ENCODE measurements at places on chromosomes 11 and 22. TPM values are rescaled to one million over a fixed set of nuclear protein-coding genes. Genes with fewer than 3 reads are reported as not detected.

DNA sequence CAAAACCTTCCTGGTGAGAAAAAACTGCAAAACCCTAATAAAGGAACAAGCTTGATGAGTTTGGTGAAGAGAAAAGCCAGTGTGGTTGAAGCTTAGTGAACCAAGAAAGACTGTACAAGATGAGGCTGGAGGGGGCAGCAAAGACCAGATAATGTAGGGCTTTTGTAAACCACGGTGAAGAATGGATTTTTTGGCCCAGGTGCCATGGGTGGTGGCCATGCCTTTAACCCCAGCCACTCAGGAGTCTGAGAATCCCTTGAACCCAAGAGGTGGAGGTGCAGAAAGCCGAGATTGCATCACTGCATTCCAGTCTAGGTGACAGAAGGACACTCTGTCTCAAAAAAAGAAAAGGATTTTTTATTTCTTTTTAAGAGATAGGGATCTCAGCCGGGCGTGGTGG, 5.0 kb upstream of the ZDHHC5 start:
- DNase-seq: no peak

GRCh38 chr11:78868563-78868962, 293.9 kb upstream of the NARS2 start:
- DNase-seq: no peak

- peak; percentile 67 for DNase-seq
These were observed 609.9 kb downstream of the BUD13 start for GRCh38 chr11:116162886-116163230.

- no peak for DNase-seq
These were observed 20.0 kb downstream of the DAGLA start for GRCh38 chr11:61700212-61700611.

GRCh38 chr11:115477410-115477809, 26.8 kb downstream of the CADM1 start:
- no peak for DNase-seq

GRCh38 chr11:93858121-93858775, 7.8 kb upstream of the VSTM5 start:
- DNase-seq: no peak

- no peak for DNase-seq
These were observed 126.5 kb downstream of the NAV2 start for GRCh38 chr11:19838994-19839768.

DNA sequence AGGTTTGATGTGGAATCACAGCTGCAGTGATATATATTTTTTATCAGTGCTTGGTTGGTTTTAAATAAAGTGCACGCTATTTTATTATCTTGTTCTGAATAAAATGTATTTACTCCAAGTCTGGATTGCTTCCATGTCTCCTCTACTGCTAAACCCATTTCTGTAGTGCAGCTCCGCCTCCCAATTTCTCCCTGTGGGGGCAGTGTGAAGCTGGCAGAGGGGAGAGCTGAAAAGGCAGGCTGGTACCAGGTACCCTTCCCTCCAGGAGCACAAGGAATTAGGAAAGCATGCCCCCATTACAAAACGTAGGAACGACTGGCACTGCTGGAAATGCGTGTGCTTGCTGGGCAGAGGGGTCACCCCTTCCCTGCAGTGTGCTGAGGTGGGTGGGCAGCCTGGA, 934 bp upstream of the TMEM132A start:
- no peak for DNase-seq

DNA sequence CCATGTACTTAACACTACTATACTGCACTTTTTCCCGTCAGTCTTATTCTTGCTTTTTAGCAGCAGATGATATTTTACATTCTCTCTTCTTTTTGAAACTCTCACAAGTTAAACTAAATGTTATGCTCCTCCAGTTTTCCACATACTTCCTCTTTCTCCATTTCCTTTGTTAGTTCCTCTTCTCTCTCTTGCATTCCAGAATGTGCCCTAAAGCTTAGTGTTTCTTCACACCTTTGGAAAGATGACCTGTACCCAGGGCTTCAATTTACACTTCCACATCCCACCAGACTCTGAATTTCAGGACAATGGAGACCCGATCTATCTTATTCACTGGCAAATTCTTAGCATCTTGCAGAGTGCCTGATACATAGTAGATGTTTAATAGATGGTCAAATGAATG, 51.8 kb downstream of the APIP start:
- DNase-seq: no peak

- DNase-seq: no peak
These were observed 16.9 kb upstream of the CDC42BPG start for GRCh38 chr11:64861227-64861975.

- DNase-seq: peak; percentile 36
These were observed 11.2 kb upstream of the IGLL1 start for GRCh38 chr22:23591201-23591791.

DNA sequence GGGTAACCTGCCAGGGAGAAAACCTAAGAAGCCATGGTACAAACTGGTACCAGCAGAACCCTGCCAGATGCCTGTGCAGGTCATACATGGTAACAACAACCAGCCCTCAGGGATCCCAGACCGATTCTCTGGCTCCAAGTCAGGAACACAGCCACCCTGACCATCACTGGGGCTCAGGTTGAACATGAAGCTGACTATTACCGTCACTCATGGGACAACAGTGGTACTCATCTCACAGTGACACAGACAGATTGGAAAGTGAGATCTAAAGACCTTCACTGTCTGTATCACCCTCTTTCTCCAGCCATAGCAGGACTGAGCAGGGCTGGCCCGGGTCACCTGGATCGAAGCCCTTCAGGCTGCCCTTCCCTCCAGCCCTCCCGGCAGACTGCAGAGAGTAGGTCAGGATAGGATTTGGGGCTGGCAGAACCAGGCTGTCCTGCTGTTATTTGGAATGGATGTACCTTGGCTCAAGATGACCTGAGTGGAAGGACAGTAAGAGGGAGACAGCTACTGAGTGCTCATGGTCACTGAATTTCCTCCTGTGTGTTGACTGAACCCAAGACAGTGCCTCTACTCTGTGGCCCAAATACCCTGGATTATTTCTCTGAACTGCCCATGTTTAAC, 94.7 kb downstream of the GGTLC2 start:
- no peak for DNase-seq

GRCh38 chr11:2737866-2738265, 38.1 kb upstream of the KCNQ1OT1 start:
- no peak for DNase-seq

- DNase-seq: no peak
These were observed 51.9 kb upstream of the MN1 start for GRCh38 chr22:27853424-27853823.

DNA sequence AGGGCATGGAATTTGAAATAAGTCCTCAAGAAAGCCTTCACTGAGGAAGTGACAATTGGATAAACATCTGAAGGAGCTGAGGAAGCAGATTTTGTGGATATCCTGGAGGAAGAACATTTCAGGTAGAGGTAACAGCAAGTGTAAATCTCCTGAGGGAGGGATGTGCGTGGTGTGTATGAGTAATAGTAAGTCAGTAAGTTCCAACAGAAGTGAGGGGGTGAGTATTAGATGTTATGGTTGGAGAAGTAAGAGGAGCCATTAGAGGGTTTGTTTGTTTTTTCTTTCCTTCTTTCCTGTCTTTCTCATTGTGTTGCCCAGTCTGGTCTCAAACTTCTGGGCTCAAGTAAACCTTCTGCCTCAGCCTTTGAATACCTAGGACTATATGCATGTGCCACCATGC, 29.0 kb downstream of the ANKRD42 start:
- DNase-seq: no peak

- no peak for DNase-seq
These were observed 13.7 kb upstream of the CPT1A start for GRCh38 chr11:68855205-68855981.

DNA sequence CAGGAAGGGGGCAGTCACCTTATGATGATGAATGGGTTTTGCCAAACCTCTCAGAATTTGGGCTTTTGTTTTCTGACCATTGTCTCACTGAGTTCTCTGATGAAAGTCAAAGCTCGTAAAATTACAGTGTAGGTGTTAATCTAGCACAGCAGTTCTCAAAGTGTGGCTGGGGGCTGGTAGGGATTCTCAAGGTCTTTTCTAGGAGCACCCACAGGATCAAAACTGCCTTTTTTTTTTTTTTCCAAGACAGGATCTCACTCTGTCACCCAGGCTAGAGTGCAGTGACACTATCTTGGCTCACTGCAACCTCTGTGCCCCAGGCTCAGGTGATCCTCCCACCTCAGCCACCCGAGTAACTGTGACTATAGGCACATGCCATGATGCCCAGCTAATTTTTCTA, 66.1 kb downstream of the C22orf31 start:
- no peak for DNase-seq

DNA sequence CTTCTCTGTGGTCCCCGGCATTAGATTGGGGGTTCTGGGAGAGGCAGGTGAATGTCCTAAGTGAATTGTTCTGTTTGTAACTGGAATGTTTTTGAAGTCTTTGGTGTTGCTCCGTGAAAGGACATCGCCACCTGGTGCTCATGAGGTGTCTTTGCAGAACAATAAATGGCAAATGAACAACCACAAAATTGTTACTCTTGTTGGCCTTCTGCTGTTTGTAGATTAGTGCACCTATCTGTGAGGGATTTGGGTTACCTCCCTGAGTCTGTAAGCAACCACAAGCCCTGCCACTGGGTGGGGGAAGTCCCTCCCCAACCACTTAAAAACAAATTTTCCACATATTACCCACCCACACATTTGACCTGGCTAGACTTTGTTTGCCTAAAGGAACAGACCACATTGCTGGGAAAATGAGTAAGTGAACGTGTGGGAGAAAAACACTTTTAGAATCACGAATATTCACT, 4.7 kb downstream of the MPEG1 start:
- no peak for DNase-seq

DNA sequence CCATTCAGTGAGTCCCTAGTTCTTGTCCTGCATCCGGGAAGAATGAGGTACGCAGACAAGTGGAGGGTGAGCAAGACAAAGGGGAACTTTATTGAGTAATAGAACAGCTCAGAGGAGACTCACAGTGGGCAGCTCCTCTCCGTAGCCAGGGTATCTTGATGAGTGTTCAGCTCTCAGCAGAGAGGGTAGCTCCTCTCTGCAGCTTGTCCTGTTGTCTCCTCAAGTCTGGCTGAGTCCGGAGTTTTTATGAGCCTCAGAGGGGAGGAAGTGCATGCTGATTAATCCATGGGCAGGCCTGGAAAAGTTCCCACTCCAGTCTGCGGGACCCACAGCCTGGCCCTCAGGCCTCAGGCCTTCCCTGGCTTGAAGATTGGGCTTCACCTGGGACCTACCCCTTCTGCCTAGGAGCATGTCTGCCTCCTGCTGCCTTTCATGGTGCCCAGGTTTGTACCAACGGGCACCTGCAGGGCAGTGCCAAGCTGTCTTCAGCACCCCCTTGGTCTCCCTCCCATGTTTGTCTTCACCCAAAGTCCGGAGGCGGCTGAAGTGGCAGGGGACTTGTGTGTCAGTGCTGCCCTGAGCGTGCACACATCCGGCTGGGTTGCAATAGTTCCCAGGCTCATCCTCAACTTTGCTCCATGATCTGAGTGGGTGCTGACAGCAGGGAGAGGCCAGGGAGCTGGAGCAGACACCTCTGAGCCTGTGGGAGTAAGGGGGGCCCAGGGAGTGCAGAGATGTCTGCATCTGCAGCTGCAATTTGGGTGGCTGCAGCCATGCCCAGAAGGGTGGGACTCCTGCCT, 134.2 kb downstream of the LDLRAD3 start:
- DNase-seq: no peak

- no peak for DNase-seq
These were observed 14.5 kb downstream of the NARS2 start for GRCh38 chr11:78560153-78560552.

DNA sequence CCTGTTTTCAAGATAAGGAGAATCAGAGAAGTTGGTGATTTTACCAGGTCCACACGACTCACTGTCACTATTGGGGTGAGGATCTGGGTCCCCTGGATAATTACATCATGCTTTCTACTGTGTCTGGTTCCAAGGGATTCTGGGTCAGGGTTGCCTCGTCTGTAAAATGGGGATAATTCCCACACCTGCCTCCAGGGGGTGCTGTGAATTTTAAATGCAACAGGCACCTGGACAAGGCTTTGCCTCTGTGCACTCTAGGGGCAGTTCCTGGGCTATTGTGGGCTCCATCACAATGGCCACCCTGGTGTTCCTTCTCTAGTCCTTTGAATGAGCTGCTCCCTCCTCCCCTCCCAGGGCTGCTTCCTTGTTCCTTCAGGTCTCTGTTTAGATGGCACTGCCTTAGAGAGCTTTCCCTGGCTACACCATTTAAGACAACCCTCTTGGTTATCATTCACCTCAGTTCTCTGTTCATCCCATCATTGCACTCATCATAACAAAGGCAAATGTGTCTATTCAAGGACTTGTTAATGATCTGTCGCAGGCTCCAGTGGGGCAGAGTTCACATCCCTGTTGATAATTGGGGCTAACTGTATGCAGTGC, 178.6 kb downstream of the MIAT start:
- no peak for DNase-seq

- DNase-seq: no peak
These were observed 10.7 kb upstream of the SEC14L6 start for GRCh38 chr22:30557243-30557642.

- no peak for DNase-seq
These were observed 91.7 kb upstream of the OR4B1 start for GRCh38 chr11:48124880-48125279.

- DNase-seq: no peak
These were observed 294.4 kb downstream of the MN1 start for GRCh38 chr22:27507111-27507611.

The TRPC6 gene
- 6.6 TPM for polyA plus RNA-seq

The ADSL gene
- polyA plus RNA-seq: 109 TPM

The SPDYC gene
- not detected for polyA plus RNA-seq

The CARD18 gene
- polyA plus RNA-seq: not detected

The IGF2 gene
- polyA plus RNA-seq: 718 TPM

The PLEKHB1 gene
- 17.9 TPM for polyA plus RNA-seq

The KRTAP5-8 gene
- polyA plus RNA-seq: 0.58 TPM

The UPK3A gene
- 1.3 TPM for polyA plus RNA-seq

The UFD1 gene
- 77.5 TPM for polyA plus RNA-seq
